Foreskin melanocyte (primary cell): ENCODE measurements at places on chromosomes 11 and 22.

GRCh38 chr11:103892603-103893002 is 143.8 kb upstream of the DDI1 start:
- no peak for DNase-seq

GRCh38 chr11:6303661-6304060 is 16.6 kb downstream of the CAVIN3 start:
- DNase-seq = no peak

DNA sequence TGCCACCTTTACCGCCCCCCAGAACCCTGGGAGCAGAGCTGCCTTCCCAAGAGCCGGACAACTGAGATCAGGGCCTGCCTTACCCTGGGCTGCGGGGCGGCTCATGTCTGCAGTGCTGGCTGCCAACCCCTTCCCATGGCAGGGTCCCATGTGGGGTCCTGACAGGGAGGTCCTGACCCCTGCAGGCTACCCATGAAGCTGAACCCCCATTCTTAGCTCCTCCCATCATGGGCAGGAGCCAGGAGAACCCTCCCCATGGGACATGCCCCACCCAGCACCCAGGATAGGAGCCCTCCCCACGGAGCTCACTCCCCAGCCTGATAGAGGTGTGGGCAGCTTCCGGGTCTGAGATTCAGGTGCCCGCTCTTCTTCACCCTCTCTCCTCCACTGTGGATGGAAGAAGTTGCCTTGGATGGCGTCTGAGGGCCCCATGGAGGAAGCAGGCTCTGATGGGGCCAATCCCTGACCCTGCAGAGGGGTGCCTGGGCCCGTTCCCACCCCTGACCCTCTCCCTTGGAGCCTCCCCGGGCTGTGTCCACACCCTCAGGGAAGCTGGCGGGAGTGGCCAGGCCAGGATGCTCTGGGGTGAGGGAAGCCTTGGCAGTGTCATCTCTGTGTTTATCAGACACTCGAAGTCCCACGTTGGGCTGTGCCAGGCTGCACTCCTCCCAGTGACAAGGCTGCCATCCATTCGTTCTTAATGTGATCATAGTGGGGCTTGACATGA is 1508.2 kb downstream of the BRD1 start:
- DNase-seq = no peak

DNA sequence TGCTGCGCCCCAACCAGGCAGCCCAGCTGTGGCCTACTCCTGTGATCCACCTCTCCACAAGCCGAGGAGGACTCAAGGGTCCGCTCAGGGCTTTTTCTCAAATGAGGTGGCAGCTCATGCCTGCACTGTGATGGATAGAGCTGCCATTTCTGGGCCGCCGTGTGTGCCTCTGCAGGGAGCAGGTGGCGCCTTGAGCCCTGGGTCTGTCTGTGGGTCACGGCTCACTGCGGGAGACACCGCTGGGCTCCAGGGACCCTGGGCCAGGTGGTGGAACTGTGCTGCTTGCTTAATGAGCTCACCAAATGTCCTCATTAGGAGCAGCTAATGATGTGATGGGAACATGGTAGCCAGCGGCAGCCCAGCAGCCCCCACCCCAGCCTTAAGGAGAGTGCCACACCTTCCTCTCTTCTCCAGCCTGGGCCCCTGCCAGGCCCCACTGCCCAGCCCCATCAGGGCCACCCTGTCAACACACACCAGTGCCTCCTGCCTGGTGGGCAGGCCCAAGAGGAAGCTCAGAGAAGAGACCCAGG is 50.8 kb downstream of the DHCR7 start:
- DNase-seq = no peak

DNA sequence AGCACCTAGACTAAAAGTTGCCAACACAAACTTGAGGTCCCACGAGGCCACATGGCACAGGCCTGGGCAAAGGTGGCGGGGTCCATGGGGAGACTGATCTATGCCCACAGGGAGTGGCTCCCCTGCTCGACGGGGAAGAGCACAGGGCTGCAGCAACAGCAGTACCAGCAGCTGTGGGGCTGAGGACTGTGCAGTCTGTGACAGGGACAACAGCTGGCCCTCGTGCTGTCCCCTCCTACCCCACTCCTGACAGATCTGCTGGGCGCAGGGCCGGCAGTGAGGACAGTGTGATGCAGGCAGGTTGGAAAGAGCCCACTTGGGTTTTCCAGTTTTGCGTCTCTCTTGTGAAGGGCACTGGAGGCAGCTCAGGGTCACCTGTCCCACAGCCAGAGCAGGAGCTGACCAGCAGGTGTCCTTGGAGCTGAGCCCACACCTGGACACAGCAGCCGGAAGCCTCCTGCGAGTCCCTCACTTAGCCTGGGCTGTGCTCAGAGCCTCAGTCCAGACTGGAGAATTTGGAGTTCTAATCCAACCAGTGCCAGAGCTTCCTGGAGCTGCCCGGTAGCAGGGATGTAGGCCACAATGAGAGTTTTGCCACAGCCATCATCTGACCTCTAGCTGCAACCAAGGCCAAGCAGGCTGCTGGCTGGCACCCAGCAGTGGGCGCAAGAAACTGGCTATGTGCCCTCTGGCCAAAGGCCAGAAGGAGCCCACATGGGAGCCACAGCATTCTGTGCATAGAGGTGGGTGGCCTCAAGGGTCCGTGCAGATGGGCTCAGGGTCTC is 3.6 kb upstream of the GAS2L1 start:
- no peak for DNase-seq

GRCh38 chr11:32290783-32291182 is 144.6 kb downstream of the WT1 start:
- peak; percentile 100 for DNase-seq

DNA sequence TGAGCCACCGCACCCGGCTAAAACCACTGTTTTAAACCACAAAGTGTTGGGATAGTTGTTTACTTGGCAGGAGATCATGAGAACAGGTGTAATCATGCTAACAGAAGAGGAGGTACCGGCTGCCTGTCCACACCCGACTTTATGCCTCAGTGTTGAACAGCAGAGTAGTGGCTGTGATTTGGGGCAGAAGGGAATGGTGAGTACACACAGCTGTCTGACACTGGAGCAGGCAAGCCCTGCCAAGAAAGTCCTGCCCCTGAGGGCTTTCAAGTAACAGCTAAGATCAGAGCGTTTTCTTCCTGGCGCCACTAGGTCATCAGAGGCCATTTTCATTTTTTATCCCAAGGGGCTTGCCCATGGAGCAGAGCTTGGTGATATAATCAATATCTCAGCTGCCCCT is 8.1 kb downstream of the CDKN1C start:
- no peak for DNase-seq

DNA sequence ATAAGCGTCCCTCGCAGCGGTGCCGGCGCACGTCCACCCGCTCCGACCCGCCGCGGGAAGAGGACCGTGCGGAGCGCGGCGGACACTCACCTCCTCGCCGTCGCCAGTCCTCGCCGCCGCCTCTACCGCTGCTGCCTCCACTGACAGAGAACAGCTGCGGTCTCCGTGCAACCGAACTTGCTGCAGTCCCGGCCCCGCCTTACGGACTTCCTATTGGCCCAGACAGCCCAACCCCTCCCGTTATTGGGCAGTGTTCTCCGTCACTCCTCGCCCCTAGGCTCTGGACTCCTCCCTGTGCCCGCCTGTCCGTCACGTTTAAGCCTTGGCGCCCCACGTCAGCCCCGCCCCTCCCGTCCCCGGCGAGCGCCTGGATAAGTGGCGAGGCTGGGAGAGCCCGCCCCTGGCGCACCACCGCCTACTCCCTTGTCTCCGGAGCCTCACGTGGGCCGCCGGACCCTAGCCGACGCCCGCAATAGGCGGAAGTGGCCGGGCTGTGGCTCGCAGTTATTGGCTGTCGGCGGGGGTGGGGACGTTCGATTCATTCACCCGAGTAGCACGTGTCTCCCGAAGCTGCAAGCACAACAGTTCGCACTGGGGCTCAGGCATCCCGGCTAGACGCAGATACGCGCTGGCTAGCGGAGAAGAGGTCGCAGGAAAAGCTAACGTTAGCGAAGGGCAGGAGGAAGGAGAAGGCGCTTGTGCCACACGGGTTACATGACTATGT is at the start of gene PC:
Gene PC (minus strand): TSS at position 152 of the 724 bp plus-strand sequence. CDS start 86,224 bp downstream, outside the sequence.
- peak; percentile 100 for DNase-seq

GRCh38 chr11:9570313-9571025 is 3.0 kb upstream of the WEE1 start:
- DNase-seq = no peak

DNA sequence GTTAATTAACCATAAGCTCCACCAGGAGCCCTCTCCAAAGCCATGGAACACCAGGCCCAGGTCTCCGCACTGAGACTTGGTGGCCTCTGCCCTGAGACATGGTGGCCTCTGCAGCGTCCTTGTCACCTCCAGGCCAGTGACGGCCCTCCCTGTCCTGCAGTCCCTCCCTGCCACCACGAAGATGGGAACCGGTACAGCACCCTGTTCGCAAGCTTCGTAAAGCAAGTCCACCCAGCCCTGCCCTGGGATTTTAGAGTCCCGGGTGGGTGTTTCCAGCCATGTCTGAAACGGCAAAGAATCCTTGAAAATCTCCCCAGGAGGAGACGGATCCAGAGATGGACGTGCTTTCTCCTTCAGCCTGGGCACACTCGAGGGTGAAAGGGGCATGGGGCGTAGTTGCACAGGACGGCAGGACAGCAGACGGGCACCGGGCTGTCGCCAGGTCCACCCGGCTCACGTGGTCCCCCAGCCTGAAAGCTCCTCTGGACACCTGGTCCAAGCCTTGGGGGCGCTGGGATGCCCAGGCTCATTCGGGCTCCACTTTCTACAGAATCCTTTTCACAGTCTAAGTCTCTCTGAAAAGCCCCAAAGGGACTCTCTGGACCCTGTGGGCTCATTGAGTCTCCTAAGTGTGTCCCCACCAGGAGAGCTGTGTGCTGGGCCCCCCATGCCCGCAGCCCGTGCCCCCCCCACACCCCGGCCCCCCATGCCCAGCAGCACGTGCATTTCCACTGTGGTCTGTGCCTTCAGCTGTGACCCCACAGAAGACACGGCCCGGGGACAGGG is 456.2 kb downstream of the BRD1 start:
- DNase-seq = no peak

DNA sequence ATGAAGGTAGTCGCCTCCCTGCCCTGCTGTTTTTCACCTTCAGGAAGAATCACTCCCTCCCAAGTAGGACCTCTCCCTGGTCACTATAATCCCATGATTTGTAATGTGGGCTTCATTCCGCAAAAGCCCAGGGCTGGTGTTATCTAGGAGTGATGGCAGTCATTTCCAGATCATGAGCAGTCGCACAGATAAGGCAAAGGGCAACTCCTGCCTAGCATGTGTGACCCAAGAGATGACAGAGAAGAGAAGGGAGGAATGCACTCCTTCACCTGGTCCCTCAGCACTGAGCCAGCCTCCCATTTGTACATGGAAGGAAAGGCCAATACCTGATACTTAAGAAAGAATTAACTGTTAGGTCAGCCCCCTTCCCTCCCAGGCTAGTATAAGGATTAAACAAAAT is 102.9 kb downstream of the RPL27A start:
- no peak for DNase-seq

DNA sequence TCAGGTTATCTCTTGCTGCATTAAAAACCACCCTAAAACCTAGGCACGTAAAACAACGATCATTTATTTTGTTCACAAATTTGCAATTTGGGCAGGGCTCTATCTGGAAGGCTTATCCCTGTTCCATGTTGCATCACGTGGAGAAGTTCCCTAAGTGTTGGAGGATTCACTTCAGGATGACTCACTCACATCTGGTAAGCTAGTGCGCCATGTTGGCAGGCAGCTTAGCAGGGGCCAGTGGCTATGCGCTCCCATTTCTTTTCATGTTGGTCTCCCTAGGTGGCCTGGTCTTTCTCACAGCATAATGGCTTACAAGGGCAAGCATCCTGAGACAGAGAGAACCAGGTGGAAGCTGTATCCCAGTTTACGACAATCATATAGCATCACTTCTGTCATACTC is 226.8 kb downstream of the BLID start:
- DNase-seq = no peak

GRCh38 chr22:26910845-26911244 is 253.5 kb downstream of the MIAT start:
- no peak for DNase-seq

- DNase-seq = no peak
Measured at GRCh38 chr11:45030778-45031177, 80.1 kb upstream of the TP53I11 start.

DNA sequence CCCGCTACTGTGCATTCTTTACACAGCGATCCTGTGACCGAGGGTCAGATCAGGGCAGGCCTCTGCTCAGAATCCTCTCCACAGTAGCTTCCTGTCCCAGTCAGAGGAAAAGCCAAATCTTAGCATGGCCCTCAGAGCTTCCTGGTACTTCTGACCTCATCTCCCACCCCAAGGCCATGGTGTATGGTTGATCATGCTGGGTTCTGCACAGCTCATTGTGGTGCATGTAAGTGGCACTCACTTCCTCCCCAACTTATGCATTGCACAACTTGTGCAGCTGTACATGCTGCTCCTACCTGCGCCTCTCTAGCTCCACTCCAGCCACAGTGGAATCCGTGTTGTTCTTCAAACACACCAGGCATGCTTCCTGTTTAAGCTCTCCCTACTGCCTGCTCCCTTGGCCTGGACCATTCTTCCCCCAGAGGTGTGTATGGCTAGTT is 20.3 kb downstream of the BMAL1 start:
- DNase-seq = peak; percentile 79
